ENCODE measurements at places on chromosomes 6 and 20.

- DNase-seq: no peak
Measured at GRCh38 chr6:109783250-109783986, 92.3 kb downstream of the FIG4 start.

DNA sequence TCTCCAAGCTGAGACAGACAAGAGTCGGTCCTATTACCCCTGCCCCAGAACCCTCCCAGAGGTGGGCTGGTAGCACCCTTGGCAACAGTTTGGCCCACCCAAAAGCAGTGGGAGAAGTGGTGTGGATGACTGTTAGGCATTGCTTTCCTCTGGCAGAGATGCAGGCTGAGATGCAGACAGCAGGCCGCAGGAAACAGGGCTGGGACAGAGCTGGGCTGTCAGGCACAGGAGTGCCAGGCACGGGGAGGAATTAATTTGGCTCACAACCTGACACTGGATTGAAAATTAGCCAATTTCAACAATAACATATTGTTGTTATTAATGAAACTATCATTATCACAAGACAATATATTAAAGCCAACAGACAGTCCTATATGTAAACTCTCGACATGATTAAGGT lies 15.7 kb upstream of the SIRT5 start:
- DNase-seq: no peak

GRCh38 chr6:141744194-141744925 lies 388.4 kb upstream of the GJE1 start:
- no peak for DNase-seq

DNA sequence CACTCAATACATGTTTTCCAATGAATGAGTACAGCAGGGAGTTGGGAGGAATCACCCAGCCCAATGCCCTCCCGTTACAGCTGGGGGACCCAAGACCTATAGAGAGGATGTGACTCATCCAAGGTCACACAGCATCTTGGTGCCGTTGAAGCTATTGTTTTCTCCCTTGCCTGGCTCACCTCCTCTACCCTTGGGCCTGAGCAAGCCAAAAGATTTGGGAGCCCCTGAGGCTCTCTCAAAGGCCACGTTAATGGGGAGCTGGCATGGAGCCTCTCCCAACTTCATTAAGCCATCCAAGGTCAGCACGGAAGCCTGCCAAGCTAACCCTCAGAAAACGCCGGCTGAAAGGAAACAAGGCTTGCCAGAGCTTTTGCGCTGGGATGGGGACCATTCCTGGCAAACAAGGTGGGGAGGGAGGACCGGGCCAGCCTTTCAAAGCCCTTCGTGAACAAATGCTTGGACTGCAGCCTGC lies 30.4 kb downstream of the KCNB1 start:
- DNase-seq: no peak

DNA sequence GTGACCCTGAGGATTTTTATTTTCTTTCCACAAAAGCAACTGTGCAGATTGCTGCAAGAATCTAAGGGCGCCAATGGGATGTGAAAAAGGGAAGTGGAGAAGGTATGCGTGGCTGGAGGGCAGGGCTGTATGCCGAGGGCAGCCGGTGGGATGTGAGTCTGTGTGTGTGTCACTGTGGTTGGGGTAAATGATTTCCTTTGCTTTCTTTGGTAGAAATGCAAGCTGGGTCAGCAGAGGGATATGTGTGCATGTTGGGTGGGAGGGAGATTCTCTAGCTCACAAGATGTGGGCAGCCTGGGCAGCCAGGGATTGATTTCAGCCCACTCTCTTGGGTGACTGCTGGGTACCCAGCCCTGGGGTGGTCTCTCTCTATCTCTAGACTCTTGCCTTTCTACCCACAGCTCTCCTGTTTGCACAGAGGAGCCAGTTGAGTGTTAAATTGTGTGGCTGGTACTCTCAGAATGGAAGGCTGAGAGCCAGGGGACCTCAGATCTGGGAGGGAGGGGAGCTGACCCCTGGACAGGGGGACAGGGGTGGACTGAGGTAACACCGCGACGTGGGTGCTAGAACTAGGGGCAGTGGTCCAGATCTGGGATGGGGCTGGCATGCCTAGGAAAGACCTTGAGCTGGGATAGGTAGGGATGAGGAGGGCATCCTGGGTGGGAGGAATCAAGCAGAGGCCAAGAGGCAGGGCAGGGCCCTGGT lies 136.8 kb upstream of the RNF24 start:
- DNase-seq: no peak

DNA sequence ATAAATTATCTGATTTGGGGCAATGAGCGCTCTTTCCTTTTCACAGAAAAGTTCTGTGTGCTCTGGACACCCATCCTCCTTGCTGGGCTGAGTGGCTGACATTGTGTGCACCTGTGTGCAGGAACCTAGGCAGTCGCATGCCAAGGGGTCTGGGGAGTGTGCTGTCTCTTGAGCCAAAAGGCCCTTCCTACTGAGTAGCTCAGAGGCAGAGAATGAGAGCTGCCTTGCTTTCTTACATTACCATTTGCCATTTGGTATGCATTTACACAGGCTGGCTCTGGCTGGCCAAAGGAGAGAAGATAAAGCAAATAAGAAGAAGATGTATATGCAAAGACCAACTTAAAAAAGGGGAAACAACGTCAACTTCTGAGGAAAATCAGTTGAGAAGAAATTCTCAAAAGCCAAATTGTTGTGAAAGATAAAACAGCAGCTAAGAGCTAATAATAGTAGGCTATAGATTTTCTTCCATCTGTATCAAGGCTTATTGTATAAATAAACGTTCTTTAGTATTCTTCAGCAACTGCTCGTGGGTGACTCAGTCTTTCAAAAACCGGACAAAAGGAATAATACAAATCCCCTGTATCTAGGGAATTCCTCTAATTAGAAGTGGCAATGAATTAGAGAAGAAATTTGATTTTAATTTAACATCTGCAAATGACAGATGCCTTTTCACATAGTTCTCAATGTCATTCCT lies 121.9 kb downstream of the INSM1 start:
- DNase-seq: no peak

- no peak for DNase-seq
Measured at GRCh38 chr20:21096321-21097043, 9.7 kb downstream of the LINC00237 start.

- no peak for DNase-seq
Measured at GRCh38 chr6:36069573-36069972, 42.0 kb downstream of the MAPK14 start.

- no peak for DNase-seq
Measured at GRCh38 chr6:144156338-144156737, 6.0 kb downstream of the STX11 start.

DNA sequence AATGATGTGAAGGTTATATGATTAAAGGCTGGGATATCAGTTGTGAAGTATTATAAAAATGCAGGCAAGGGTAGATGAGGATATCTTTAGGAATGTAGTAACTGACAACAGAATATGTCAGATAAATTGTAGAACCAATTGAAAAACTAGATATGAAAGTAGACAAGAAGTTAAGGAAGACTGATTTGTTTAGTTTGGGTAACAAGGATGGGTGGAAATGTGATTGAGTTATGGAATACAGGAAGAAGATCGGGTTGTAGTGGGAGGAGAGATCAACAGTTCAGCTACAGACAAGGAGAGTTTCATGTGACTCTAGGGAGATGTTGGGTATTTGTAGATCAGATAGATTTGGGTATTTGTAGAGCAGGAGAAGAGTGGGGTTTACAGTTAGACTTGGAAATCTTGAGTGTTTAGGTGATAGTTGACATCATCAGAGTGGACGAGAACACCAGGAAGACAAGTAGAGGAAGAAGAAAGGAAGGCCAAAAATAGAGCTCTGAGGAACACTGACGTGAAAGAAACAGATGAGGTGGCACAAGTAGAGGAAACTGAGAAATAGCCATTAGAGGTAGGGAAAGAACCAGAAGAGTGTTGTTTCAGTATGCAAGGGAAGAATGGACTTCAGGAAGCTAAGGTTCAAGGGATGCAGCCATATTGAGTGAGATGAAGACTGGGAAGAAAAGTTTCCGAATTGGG lies 12.1 kb upstream of the TSPYL1 start:
- DNase-seq: no peak

GRCh38 chr6:101747716-101748115 lies 354.2 kb downstream of the GRIK2 start:
- DNase-seq: no peak

GRCh38 chr6:138454981-138455706 lies 44.1 kb downstream of the NHSL1 start:
- DNase-seq: peak; percentile 28

GRCh38 chr6:147154454-147154853 lies 49.8 kb upstream of the STXBP5 start:
- DNase-seq: no peak

DNA sequence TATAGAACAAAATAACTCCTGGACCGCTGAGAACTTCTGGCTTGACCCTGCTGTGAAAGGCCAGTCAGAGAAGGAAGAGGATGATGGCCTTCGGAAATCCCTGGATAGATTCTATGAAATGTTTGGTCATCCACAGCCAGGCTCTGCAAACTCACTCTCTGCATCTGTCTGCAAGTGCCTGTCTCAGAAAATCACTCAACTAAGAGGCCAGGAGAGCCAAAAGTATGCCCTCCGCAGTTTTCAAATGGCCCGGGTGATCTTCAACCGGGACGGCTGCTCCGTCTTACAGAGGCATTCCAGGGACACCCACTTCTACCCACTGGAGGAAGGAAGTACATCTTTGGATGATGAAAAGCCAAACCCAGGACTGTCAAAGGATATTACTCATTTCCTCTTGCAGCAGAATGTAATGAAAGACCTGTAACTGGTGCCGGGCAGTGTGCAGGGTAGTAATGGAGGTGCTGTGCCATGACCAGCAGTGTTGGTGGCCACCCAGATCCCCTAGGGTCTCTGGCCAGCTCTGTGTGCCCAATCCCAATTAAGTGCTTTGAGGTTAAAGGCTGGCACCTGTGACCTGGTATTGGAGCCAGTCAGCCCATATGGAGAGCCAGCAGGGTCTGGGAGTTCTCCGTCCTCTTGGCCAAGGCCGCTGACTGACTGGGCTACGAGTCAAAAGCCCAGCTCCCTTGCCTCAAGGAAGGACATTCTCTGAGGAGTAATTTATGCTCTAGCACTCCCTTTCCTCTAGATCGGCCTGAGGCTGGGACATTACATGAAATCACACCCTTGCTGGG lies 87.1 kb downstream of the TRMT6 start:
- DNase-seq: no peak

DNA sequence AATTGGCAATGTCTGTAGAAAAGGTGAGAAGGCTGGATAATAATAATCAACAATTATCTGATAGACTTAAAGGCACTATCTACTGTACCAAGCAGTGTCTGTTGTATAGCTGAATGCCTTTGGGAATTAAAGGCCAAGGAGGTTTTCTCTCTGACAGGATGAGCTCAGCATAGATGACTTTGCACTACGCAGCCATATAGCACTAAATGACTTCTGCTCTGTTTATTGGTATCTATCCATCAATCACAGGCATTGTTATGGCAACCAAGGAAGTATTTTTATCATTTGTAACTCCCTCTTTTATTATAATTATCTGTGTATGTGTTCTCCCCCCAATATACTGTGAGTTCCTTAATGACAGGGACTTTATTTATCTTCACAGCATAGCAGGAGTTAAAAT lies 654.3 kb downstream of the PHF3 start:
- DNase-seq: no peak

GRCh38 chr6:132153221-132153898 lies 202.2 kb upstream of the CCN2 start:
- DNase-seq: no peak

GRCh38 chr6:139751179-139751578 lies 376.7 kb upstream of the CITED2 start:
- DNase-seq: no peak

- no peak for DNase-seq
Measured at GRCh38 chr6:147508042-147508865, at the start of gene SAMD5. Gene SAMD5, plus strand, starts transcription at chr6:147508690. Its CDS starts 239 bp downstream, at chr6:147508929.

DNA sequence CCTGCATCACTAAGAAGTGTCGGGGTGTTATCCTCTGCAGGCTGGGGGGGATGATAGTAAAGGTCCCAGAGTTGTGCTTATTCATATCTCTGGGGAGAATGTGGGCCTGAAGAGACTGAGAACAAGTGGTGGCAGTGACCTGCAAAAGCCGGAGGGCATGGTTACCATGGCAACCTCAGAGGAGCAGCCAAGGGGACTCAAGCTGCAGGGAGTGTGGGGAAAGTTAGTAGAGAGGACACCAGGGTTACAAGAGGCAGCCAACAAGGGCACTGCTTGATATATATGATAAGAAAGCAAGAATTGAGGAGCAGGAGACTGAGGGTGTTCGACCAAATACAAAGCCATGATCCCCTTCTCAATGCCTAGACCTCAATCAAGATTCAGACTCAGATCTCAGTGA lies 46.1 kb downstream of the HLA-F start:
- DNase-seq: no peak

GRCh38 chr6:152461556-152461955 lies 175.6 kb downstream of the SYNE1 start:
- DNase-seq: no peak

DNA sequence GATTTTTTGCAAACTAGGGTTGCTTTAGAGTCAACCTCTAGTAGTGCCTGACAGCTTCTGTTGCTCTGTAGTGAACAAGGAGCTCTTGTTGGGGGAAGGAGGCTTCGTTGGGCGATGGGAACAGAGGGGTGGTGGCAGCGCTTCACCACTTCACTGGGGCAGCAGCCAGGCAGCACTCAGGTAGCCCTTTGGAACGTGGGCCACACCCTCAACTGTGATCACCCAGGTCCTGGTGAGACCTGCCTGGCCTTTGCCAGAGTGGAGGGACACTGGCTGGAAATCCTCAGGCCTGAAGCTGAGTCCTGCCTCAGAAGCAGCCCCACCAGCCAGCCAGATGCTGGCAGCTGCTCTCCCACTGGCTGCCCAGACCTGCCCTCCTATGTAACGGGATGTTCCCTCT lies 10.4 kb upstream of the EDN3 start:
- DNase-seq: no peak

DNA sequence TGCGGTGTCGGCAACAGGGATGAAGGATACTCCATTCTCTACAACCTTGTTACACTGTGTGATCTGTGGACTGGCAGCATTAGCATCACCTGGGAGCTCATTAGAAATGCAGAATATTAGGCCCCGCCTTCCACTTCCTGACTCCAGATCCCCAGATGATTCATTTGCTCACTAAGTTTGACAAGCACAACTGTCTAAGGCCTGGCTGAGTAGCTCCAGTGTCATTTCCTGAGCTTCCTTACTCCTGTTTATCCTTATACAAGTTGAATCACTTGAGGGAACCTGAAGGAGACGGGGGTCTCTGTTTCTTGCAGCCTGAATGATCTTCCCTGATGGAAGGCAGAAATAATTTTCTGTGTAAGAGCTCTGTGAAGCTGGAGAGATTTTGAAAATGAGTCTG lies 32.7 kb upstream of the PROKR2 start:
- DNase-seq: no peak

DNA sequence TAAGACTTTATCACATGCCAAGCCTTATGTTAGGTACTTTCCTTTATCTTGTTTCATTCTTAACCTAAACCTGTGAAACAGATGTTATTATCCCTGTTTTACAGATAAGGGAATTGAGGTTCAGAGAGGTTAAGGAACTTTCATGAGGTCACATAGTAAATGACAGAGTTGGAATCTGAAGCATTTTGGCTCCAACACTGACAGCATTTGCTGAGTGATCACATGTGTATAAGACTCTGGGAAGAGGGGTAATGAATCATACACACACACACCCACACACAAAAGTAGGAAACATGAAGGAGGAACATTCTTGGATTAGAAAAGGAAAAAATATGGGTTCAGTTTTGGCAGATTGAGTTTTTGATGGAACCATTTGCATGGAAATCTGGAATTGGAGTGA lies 212.5 kb downstream of the GJA1 start:
- DNase-seq: no peak

Measured in stimulated activated CD8-positive, alpha-beta memory T cell treated with anti-CD3 and anti-CD28 coated beads, Interleukin-15, amount 100 ng/mL, for 1 hour (primary cell).